ENCODE measurements at places on chromosomes 4 and X.

DNA sequence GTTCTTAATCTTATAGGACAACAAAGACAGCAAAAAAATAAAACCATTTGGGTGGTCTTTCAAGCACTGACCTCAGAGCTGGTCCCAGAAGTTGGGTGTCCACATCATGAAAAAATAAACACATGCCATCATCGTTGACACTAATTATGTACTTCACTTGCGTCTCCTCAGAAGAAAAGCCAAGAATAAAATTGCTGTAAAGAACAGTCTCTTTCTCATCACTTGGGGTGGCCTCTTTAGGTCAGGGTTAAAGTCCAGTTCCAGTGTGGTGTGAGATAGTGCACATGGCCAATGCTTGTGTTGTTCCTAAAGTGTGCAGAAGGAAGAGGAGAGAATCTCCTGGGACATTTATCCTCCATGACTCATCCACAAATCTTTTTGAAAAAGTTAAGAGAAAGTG lies 49.5 kb upstream of the IBSP start:
- no peak for DNase-seq

GRCh38 chr4:42641656-42642055 lies 15.2 kb downstream of the ATP8A1 start:
- DNase-seq, result no peak

DNA sequence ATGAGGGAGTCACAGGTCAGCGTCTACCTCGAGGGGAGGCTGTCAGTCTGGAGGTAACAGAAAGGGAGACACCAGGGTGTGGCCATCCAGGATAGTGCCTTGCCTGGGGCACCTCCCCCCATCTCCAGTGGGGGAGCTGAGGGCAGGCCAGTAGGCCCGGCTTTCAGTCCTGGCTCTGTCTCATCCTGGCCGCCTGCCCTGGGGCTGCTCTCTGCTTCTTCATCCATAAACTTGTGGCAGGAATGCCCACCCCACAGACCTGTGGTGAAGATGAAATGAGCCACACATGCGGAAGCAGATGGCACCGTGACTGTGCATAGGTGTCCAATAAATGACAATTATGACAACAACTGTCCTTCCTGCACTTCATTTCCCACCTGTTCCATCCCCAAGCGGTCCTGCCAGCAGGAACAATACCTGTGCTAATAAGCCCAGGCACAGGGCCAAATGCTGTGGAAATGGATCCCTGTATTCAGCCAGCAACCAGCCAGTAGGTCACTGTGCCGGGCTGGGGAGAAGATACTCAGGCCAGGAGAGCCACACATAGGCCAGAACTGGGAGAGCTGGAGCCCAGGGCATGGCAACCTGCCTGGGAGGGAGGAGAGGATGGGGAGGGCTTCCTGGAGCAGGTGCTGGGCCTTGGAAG lies 30.2 kb downstream of the TRO start:
- peak; percentile 15 for DNase-seq

- DNase-seq, result peak; percentile 28
These were observed 6.3 kb upstream of the TBL1X start for GRCh38 chrX:9458516-9459078.

GRCh38 chr4:78410676-78411075 lies 140.9 kb upstream of the ANXA3 start:
- DNase-seq, result no peak

- no peak for DNase-seq
These were observed 30.3 kb upstream of the HCCS start for GRCh38 chrX:11080741-11081305.

All from body of pancreas (tissue), 4 donors.